ENCODE measurements at places on chromosomes 5 and 9.

DNA sequence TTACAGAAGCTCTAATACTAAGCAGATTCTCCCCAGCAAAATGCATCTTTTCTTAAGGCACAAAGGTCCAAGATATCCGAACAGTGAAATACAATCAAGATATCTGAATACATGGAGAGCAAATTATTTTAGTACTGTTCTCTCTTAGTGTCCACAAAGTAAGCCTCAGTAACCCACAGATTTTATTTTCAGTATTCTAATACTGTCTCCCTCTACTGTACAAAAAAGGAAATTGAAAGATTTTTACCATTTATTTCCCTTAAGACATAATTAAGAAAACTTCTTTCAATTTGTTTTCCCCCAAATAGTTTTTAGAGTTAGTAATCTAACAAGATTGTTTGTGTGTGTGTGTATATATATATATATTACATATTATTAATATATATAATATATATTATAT is 24.7 kb upstream of the NOL6 start:
- DNase-seq, result no peak

GRCh38 chr5:174523311-174524071 is 200.9 kb upstream of the MSX2 start:
- DNase-seq, result no peak

DNA sequence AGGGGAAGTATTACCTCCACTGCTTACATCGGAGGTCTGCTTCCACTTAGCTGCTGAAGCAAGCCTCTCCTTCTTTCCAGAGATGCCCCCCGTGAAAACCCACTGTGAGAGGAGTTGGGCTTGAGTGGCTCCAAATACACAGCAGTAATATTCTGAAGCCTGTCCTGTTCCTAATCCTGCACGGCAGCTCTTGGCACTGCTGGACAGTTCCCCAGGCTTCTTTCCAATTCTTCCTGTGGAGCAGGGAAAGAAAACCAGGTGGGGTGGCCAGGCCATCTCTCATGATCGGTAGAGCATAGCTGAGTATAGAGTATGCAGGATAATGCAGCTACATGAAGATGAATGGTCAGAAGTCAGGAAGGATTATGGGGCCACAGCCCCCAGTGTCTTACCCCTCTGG is 335.3 kb downstream of the MARCHF11 start:
- DNase-seq, result no peak

GRCh38 chr5:103503066-103503465 is 59.5 kb downstream of the NUDT12 start:
- DNase-seq, result no peak

DNA sequence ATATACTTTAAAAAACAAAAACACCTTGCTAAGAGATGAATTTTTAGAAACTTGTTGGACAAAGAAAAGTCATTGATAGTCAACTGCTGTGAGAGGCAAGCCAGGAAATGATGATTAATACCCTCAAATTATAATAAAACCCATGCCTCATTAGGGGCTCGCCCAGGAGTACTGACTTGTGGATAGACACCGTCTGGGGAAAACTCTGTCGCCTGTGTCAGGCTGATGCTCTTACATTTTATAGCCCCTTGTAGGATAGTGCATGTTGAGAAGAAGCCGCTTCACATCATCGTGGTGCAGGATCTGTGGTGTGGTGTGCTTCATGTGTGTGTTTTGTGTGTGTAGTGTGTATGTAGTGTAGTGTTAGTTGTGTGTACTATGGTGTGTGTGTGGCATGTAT is 39.1 kb downstream of the SYK start:
- DNase-seq, result no peak
